ENCODE measurements at places on chromosomes 16 and 17. TPM values are rescaled to one million over a fixed set of nuclear protein-coding genes. Genes with fewer than 3 reads are reported as not detected.
A peak's percentile ranks its signal among the peaks of the same experiment; 100 is the strongest.

PIK3R6 gene
- total RNA-seq, result 0.10 TPM

PMFBP1 gene
- 1.4 TPM for total RNA-seq

DNA sequence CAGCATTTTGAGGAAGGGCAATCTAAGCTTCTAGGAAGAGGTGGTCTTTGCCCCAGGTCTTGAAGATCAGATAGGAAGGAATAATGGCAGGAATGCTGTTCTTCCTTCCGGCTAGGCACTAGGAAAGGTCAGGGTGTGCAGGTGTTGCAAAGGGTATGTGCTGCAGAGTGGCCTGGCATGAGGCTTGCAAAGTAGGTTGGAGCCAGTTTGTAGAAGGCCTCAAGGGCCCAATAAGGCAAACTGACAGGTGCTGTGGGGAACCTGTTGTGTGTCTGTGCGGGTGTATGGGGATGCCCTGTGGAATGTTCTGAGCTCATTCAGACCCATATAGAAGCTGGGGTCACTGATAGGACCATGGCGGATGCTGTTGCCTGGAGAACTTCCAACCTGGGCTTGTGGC lies 12.7 kb downstream of the MSI2 start:
- H3K27me3 ChIP-seq, result no peaks in the 10 kb centered on the region
- no peak overlapping the region for H3K4me3 ChIP-seq
- no peaks in the 10 kb centered on the region for H3K36me3 ChIP-seq
- peaks cover 26% of the 10 kb centered on the region for H3K4me1 ChIP-seq
- DNase-seq, result no peak
- H3K27ac ChIP-seq, result no peak overlapping the region

GRCh38 chr16:53908731-53909130 lies 204.8 kb downstream of the FTO start:
- peaks cover 13% of the 10 kb centered on the region for H3K4me1 ChIP-seq
- no peaks in the 10 kb centered on the region for H3K36me3 ChIP-seq
- H3K27me3 ChIP-seq, result no peaks in the 10 kb centered on the region
- DNase-seq, result no peak
- H3K4me3 ChIP-seq, result no peak overlapping the region

- peak; percentile 74 for DNase-seq
- no peaks in the 10 kb centered on the region for H3K27me3 ChIP-seq
- H3K27ac ChIP-seq, result no peak overlapping the region
- no peaks in the 10 kb centered on the region for H3K36me3 ChIP-seq
- no peak overlapping the region for H3K4me3 ChIP-seq
Measured at GRCh38 chr17:75105126-75106080, 4.4 kb upstream of the ARMC7 start.

DNA sequence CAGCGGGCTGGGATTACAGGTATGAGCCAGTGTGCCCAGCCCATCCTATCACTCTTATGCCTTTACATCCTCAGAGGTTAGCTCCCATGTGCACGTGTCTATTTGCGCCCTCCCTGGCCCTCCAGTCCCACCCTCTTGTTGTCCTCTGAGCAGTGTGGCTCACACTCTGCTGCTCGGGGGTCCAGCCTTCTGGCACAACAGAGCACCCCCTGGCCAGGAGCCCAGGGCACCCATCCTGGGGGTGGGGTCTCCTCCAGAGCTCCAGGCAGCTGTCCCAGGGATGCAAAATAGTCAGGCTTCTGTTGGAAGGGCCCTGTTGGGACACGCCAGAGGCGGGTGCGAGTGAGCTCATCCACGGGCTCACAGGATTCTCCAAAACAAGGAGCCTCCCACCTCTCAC lies 11.7 kb upstream of the FAM83G start:
- peaks cover 7% of the 10 kb centered on the region for H3K4me1 ChIP-seq
- H3K4me3 ChIP-seq, result no peak overlapping the region
- H3K36me3 ChIP-seq, result no peaks in the 10 kb centered on the region

DNA sequence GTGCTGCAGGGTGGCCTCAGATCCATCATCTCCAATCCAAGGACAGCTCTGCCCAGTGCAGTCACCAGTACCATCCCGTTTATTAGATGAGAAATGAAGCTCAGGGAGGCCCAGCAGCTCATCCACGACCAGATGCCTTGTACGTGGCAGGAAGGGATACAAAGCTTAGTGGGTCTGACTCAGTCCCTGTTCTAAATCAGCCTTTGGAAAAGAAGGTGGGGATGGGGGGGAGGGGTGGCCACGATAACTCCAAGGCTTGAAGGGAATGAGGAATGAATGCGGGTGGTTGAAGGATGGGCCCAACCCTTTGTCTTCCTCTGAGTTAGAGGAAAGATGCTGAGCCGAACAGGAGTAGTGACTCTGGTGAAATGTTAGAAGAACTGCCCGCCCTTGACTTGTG lies 25.8 kb downstream of the LLGL2 start:
- no peak overlapping the region for H3K4me3 ChIP-seq
- peaks cover 49% of the 10 kb centered on the region for H3K4me1 ChIP-seq
- no peaks in the 10 kb centered on the region for H3K27me3 ChIP-seq
- H3K36me3 ChIP-seq, result no peaks in the 10 kb centered on the region

- no peaks in the 10 kb centered on the region for H3K36me3 ChIP-seq
- peak overlapping the region; percentile 24 for H3K27ac ChIP-seq
- no peaks in the 10 kb centered on the region for H3K27me3 ChIP-seq
- no peak for DNase-seq
- no peak overlapping the region for H3K4me3 ChIP-seq
Measured at GRCh38 chr17:38958756-38959155, 8.4 kb downstream of the FBXO47 start.

All from hepatocyte (in vitro differentiated cells).